ENCODE measurements at places on chromosomes 12 and 14. TPM values are rescaled to one million over a fixed set of nuclear protein-coding genes. Genes with fewer than 3 reads are reported as not detected.

MORN3 gene
- total RNA-seq: 0.19 TPM

CCDC198 gene
- total RNA-seq: not detected

HOXC12 gene
- total RNA-seq: 1.1 TPM

RPL10L gene
- not detected for total RNA-seq

FAIM2 gene
- 2.5 TPM for total RNA-seq

ZNF891 gene
- total RNA-seq: 2.8 TPM

REP15 gene
- total RNA-seq: 2.7 TPM

TRMT61A gene
- total RNA-seq: 16.2 TPM

RFX4 gene
- total RNA-seq: not detected

FSCB gene
- not detected for total RNA-seq

MYBPC1 gene
- total RNA-seq: not detected

RASSF9 gene
- 6.2 TPM for total RNA-seq

DLK1 gene
- total RNA-seq: not detected

SLC41A2 gene
- 63.5 TPM for total RNA-seq

ITGA7 gene
- 570 TPM for total RNA-seq

IL22 gene
- total RNA-seq: not detected

DNA sequence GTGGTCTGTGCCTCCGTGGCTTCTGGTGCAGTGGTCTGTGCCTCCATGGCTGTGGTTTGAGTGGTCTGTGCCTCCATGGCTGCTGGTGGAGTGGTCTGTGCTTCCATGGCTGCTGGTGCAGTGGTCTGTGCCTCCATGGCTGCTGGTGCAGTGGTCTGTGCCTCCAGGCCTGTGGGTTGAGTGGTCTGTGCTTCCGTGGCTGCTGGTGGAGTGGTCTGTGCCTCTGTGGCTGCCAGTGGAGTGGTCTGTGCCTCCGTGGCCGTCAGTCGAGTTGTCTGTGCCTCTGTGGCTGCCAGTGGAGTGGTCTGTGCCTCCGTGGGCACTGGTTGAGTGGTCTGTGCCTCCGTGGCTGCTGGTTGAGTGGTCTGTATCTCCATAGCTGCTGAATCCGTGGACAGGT lies 10.1 kb downstream of the SELPLG start:
- no peak for DNase-seq

- no peak for DNase-seq
Observed at GRCh38 chr12:61870658-61871484, 389.3 kb upstream of the USP15 start.

DNA sequence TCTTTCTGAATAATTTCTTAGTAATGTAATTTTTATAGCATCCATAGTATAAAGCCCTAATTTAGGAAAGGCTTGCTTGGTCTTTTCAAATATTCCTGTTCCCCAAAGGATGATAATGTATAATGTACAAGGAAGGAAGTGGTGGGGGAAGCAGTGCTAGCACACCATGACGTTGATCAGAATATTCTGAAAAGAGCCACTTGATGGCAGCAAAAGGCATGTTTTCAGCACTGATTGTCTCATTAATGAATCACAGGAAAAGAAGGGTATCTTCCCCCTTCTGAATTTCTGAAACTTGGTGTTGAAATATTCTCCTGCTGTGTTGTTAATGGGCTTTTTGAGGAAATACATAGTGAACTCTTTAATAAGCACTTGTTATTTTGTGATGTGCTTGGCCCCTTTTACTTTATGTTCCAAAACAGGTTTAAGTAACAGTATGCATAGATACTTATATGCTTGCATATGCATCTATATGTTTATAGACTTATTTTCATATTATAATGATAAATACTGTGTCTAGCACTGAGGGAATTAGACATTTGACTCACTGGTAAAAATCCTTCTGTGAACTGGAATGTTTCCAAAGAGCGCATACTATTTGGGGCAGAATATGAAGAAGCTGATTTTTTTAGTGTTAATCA lies 122.0 kb downstream of the TMEM117 start:
- DNase-seq: no peak

GRCh38 chr12:124940393-124941169 lies 26.1 kb upstream of the UBC start:
- DNase-seq: peak; percentile 96

- no peak for DNase-seq
Observed at GRCh38 chr12:96112733-96113132, 77.3 kb upstream of the LTA4H start.

DNA sequence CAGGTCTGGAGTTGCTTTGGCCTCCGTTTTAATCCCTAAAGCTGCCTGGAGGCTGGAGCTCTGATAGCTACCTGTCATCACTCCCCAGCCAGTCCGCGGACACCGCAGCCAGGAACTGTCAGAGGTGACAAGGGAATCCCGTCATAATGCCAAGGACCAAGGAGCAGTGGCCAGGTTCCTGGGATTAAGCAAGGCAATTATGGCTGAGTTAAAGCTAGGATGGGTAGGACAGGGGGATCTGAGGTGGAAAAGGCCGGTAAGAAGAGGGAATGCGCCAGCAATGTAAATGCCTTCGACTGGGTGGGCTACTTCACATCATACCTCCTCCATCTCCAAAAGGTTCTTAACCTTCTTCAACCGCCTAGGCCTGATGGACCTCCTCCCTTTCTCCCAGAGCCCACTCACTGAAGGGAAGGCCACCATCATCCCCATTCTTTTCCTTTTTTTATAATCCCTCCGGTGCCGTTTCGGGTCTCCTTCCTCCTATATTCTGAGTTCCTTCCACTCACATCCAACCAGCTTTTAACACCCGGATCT lies 1.9 kb downstream of the PPP1R3E start:
- DNase-seq: peak; percentile 84

DNA sequence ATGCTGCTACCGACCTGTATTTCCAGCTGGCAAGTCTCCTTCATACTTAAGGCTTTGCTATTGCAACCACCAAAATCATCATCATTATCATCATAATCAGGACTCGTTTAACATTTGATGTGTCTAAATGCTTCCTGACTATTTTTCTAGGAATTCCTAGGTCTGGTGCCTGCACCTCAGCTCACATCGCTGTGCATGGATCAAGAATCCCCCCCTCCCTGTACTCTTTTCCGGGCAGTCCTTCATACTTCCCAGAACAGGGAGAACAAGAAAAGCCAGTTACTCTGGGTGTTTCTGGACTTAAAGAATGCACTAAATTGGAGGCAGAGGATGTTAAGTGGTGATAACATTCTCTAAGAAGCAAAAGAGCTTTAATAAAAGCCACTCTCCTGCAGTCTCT lies 9.4 kb downstream of the ERP27 start:
- no peak for DNase-seq

DNA sequence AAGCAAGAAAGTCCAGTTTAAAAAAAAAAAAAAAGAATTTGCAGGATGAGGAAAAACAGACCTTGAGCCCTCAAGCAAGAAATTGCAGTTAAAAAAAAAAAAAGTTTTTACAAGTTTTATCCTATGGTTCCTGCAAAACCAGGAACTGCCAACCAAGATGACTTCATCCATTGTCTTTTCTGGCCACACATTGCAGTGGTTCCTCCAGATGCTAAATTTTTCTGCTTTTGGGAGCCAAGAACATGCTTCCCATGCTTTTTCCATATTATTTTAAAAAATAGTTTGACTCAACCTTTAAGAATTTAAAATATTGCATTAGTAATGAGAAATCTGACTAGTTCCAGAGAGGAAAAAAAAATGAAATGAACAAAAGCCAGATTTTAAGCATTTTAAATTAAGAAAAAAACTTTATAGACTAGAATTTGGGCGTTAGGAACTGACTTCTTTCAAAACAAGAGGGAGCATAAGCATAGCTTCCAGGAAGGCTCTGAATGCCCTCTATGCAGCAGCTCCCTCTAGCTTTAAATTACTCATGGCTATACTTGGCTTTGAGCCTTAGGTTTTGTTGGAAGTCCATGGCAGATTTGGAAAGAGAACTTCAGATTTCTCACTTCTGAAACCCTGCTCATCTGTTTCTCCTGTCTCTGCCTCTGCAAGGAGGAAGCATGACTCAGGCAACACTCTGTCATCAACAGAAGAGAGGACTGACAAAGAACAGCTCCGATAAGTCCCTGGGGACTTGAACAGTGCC lies 124.5 kb downstream of the GPR65 start:
- DNase-seq: no peak

GRCh38 chr12:75836533-75836932 lies 195.0 kb downstream of the PHLDA1 start:
- no peak for DNase-seq

- no peak for DNase-seq
Observed at GRCh38 chr14:36996857-36997590, 175.4 kb downstream of the SLC25A21 start.

GRCh38 chr12:16726879-16727278 lies 120.9 kb upstream of the LMO3 start:
- no peak for DNase-seq

DNA sequence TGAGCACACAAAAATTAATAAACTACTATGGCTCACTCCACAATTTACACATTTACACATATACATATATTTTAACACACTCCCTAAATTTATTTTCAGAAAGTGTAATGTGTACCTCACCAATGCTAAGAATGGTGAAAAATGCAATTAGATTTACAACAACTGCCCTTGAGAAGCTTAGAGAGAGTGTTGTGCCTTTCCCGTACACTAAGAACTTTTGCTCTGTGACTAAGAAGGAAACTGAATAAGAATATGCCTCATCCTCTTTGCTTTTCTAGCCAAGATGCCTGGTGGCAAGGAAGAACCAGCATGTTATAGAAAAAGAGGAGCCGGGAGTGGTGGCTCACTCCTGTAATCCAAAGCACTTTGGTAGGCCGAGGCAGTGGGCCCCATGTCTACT lies 62.3 kb downstream of the SINHCAF start:
- no peak for DNase-seq

GRCh38 chr12:18320036-18320617 lies 58.8 kb downstream of the PIK3C2G start:
- no peak for DNase-seq

GRCh38 chr14:64444140-64444539 lies 21.2 kb upstream of the AKAP5 start:
- DNase-seq: no peak

DNA sequence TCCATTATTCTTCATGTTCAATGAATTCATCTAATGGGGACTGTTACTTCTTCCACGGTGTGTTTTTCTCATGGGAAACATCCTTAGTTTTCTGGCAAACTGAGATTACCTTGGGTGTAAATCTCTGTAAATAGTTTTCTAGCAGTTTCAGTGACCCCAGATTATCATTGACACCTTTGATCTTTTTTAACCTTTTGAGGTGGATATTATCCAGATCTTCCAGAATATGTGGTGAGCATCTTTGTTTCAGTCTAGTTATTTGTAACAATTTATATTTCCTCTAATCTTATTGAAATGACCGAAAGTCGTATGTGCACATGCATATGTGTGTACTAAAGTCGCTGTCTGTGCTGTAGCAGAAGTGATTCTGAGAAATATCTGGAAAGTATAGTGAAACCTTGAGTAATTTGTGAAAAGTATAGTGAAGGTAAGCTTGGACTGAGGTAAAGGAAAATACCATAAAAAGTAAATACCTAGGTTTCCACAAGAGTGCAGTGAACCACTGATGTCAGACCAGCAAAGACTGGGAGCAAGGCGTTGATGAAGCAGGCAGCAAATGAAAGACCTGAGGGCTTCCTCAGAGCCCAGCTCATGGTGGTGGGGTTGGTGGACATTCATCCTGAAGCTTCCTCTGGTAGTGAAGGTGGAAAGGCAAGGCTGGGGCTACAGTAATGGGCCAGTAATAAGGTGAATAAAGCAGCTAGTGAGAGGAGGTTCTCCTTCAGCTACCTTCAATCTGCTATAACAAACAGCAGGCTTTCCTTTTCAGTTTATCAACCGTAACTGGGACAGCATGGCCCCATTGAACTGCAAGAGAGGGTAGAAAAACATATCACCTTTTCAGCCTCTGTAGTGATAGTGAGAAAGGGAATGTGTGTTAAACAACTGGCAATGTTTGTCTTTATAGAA lies 480.2 kb upstream of the FBXO33 start:
- no peak for DNase-seq

GRCh38 chr14:101499080-101499479 lies 62.2 kb upstream of the DIO3 start:
- DNase-seq: peak; percentile 75

DNA sequence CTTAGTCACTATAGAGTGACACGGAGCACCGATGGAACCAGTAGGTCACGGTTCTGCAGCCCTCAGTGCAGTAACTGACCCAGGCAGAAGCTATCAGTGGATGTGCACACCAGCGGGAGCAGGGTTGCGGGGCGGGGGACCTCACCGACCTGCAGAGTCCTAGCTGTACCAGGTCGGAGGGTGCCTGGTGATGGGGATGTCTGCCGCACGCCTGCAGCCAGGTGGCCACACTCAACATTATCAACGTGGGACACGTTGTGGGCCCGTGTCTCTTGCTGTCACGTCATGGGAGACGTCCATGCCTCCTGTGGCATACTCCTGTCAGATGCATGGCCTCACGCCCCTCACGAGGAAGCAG lies 55.2 kb downstream of the ADGRD1 start:
- DNase-seq: peak; percentile 72

- no peak for DNase-seq
Observed at GRCh38 chr14:84446250-84446649, 1083.7 kb upstream of the FLRT2 start.

- no peak for DNase-seq
Observed at GRCh38 chr14:30252151-30252550, 306.8 kb upstream of the G2E3 start.

DNA sequence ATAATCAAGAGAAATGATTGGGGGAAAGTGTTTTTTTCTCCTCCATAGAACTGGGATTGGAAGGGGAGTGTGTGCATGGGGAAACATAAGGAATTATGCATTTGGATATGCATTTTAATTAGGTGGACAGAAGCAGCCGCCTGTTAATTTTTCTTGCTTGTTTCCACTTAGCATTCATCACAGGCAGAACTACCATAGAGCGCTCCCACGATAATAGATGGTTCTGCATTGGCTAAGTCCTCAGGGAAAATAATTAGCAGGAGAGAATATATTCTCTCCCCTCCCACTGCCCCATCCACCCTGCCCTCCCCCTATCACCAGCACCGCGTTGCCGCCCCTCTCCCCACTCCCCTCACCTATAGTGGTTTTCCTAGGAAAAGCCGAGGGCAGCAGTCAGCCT lies 11.4 kb downstream of the DPF3 start:
- DNase-seq: no peak

GRCh38 chr12:72734581-72734980 lies 462.4 kb downstream of the TRHDE start:
- no peak for DNase-seq

DNA sequence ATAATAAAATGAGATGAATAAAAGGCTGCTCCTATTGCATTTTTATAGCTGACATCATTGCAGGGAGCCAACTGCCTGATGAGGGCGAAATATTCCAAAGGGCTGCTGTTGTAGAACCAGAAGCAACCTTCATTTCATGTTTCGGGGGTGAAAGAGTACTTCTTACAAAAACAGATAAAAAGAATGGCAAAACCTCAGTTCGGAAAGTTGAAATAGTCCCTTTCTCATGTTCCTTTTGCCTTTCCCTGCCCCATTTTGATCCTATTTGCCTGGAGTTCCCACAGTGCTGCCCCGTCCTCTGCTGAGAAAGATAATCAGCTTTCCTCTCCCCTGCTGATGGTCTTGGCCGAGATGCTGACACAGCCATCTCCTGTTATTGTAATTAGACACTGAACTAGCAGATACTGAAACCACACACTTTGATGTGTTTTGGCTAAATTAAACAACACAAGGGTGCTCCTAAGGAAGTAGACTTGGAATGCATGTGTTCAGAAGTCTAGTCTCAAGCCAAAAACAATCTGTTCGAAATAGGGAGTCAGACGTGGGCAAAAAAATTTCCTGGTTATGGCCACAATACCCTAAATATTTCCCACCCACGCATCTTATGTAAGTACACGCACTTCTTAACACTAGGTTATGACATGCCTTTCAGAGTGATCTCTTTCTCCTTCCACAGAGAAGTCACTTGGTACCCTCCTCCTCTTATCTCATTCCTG lies 117.2 kb downstream of the PPM1H start:
- DNase-seq: no peak

GRCh38 chr14:63992858-63993257 lies 140.1 kb downstream of the SYNE2 start:
- DNase-seq: no peak
